ENCODE measurements at places on chromosomes 6 and 20.
A peak's percentile ranks its signal among the peaks of the same experiment; 100 is the strongest.

DNA sequence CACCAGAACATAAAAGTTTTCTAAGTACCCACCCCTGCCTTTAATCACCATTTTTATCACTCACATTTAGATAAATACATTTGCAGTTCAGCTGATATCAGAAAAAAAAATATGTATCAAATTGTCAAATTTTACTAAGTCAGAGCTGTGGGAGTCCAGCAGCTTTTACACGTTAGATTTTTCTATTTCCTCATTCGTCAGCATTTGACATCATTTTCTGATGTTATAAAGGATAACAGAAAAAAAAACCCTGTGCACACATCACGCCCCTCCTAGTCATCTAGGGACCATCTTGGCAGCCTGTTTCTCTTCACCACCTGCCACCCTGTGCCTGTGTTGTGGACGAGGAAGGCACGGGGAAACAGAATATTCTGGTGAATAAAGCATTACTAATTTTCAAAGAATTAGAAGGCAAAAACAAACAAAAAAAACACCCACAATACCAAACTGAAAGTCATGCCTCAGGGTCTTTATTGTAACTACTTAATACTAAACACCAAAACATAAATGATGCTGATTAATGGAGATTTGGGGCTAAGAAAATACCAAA is 12.4 kb downstream of the B4GALT5 start:
- DNase-seq = peak; percentile 73

DNA sequence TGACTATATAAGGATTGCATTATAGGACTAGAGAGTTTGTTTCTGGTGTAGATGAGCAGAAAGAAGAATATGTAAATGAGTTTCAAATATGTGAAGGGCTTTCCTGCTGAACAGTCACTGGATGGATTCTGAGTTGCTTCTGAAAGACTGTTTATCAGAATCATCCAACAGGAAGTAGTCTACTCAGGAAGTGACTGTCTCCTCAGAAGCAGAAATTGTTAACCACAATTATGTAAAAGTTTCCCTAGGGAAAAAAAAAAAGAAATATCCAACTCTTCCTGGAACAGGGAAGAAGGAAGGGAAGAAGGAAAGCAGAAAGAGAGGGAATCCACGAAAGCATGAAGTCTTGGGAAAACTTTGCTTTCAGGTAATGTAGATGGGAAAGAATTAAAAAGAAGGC is 138.9 kb downstream of the TENT5A start:
- DNase-seq = peak; percentile 75

GRCh38 chr6:10332111-10332510 is 82.8 kb downstream of the TFAP2A start:
- DNase-seq = peak; percentile 42

GRCh38 chr6:12791371-12791770 is 74.8 kb downstream of the PHACTR1 start:
- DNase-seq = peak; percentile 75

GRCh38 chr6:142944124-142945048 is 590 bp downstream of the HIVEP2 start:
- peak; percentile 50 for DNase-seq

DNA sequence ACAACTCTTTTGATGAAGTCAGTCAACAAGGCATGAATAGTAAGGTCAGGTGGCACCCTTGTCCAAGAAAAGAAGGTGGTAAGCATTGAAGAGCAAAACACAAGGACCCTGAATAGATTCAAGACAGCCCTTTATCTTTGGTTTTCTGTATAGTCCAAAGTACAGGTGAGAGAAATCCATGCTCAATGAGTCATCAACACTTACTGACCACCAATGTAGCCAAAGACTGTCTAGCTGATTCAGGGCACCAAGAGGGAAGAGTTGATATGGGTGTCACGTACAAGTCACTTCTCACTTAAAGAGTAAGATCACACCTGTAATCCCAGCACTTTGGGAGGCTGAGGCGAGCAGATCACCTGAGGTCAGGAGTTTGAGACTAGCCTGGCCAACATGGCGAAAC is 528.3 kb downstream of the CD83 start:
- DNase-seq = no peak

GRCh38 chr20:34015401-34016335 is 22.0 kb downstream of the RALY start:
- no peak for DNase-seq

DNA sequence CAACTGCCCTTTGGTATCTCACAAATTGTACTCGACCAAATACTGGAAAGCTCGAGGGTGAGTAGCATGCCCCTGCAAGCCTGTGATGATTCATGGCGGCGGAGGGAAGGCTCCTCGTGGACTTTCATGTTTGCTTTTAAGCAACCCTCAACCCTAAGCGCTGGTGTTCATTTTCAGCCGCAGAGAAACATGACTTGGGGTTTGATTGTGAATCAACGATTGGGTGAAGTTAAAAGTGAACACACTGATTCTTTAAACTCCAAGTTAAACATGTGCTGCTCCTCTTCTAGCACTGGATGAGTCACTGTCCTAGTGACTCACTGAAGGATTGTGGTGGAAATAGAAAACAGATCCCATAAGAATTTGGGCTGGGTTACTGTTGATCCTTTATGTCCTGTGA is 8.3 kb downstream of the CD109 start:
- peak; percentile 100 for DNase-seq

- peak; percentile 85 for DNase-seq
These were observed 84.3 kb upstream of the TRAF3IP2 start for GRCh38 chr6:111689946-111690345.

- DNase-seq = peak; percentile 21
These were observed 302.0 kb upstream of the STXBP5 start for GRCh38 chr6:146901940-146902816.

DNA sequence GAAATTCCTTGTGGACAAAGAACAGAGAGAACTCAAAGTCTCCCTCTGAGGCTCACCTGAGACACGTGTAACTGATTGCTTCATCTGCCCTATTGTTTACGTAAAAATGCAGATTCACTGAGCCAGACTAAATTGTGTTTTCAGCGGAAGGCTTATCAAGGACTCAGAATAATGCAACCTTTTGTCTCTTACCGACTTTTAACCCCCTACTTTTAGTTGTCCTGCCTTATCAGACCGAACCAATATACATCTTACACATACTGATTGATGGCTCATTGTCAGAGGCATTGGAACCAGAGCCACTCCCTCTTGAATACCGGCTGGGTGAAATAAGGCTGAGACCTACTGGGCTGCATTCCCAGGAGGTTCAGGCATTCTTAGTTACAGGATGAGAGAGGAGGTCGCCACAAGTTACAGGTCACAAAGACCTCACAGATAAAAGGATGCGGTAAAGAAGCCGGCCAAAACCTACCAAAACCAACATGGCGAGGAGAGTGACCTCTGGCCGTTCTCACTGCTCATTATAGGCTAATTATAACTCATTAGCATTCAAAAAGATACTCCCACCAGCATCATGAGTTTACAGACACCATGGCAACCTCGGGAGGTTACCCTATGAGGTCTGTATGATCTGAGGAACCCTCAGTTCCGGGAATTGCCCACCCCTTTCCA is 95.5 kb upstream of the ZNF184 start:
- peak; percentile 18 for DNase-seq

GRCh38 chr20:24670341-24670872 is 201.0 kb downstream of the SYNDIG1 start:
- DNase-seq = no peak

- no peak for DNase-seq
These were observed 113.6 kb upstream of the EMILIN3 start for GRCh38 chr20:41480054-41480770.

DNA sequence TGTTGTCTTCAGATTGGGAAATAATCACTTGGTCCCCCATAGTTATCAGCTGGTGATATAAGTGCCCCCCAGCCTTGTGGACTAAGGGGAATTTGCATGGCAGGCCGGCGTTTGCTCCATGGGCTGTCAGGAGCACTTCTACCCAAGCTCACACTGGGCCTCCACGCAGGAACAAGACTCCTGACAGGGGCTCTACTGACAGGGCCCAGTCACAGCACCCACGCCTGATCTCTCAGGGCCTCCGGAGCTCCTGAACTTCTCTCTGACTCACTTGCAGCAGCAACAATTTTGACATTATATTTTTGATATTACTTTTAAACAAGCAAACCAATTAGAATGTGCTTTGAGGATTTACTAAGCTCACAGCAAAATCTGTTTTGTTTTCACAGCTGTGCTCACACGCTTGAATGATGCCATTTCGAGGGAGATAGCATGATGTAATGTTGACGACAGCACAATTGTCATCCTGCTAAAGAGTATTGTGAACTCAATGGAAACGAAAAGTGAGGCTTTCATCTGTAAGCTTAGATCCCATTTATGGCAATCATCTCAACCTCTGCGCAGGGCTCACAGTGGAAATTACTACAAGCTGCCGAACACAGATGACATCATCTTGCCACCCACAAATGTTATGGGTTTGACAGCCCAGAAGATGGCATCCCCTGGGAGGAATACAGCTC is 28.7 kb upstream of the TXNDC5 start:
- no peak for DNase-seq

DNA sequence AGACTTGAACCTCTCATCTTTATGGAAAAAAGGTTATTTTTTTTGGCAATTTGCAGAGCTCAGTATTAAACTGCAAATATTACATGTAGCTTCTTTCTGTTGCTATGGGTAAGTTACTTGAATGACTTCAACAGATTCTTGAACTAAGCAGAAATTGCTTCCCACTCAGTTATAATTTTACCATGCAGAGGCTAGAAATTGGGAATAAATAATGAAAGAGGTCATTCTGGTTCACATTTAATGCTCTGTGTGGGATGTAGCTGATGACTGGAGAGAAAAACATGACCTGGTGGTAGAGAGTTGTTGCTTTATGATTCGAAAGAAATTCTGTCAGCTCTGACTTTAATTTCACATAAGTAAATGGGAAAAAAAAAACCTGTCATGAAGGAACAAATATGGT is 16.8 kb upstream of the ADGB start:
- no peak for DNase-seq

GRCh38 chr6:39048481-39049399 is at the start of gene GLP1R:
Gene GLP1R, plus strand, starts transcription at chr6:39048781. Its CDS starts 60 bp downstream, at chr6:39048841.
- DNase-seq = no peak

GRCh38 chr20:44199877-44200276 is 10.7 kb downstream of the OSER1 start:
- no peak for DNase-seq

DNA sequence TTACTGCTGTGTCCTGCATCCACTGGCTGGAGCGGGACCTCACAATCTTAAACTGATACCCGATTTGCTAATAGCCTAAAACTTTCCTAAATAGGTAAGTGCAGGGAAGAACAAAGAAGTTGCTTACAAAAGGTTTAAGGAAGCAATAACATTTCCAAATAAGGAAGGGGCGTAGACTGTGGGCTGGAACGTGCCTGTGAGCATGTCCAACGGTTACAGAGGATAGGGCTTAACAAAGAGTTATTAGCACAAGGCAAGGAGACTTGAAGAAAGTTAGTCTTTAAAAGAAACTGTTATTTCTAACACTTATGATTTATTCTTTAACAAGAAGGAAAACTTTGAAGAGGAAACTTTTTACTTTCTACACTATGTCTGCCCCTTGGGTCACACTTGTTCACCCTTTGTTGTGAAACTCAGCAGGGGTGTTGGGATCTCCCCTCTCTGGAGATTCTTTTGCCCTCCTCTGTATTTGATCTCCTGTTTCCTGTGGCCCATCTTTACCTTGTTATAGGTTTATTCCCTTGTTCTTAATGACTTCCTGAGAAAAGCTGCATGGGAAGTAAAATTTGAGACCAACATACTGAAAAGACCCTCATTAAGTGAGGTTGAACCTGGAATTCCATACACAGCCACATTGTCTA is 28.7 kb downstream of the KAT14 start:
- peak; percentile 55 for DNase-seq

DNA sequence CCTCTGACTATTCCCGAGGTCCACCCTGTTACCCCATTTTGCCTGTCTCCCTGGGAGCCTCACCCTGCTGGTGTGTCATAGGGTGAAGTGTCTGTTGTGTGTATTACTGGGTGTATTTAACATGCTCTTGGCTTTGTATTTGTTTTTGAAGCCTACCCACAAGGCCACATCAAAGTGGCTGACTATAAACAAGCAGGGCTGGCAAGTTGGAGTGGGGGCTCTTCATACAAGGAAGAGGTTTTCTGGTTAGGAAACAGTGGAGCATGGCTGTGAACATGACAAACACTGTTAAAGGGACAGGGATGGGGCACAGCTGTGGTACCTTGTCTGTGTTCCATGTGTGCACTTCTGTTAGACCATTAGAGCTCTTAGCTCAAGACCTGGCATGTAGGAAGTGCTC is 26.3 kb downstream of the HECA start:
- peak; percentile 61 for DNase-seq

- DNase-seq = peak; percentile 98
These were observed 127.2 kb upstream of the SUPT3H start for GRCh38 chr6:45504947-45505346.

DNA sequence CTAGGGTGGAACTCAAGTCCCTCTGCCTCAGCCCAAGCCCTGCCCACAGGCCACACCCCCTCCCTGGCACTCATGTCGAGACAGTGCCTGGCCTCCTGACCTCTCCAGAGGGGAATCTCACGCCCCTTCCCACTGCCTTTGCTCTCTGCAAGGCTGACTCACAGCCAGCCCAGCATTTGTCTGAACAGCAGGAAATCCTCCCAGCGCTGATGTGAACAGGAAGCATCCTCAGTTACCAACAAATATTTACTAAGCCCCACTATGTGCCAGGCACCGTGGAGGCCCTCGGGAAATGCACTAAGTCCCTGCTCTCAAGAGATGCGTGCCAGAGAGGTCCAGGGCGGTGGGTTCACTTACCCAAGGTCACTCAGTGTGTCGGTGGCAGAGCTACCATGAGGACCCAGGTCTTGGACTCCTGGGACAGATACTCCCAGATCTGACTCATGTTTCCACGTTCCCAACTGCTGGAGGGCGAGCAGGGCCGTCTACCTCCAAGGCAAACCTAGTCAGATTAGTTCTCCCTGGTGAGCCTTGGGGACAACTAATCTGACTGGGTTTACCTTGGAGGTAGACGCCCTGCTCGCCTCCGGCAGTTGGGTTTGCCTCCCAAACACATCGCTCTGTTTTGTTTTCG is 7.8 kb downstream of the ADA start:
- peak; percentile 95 for DNase-seq

GRCh38 chr6:160992061-160992979 is 751 bp downstream of the MAP3K4 start:
- peak; percentile 71 for DNase-seq
